ENCODE measurements at places on chromosomes 1 and 21.

DNA sequence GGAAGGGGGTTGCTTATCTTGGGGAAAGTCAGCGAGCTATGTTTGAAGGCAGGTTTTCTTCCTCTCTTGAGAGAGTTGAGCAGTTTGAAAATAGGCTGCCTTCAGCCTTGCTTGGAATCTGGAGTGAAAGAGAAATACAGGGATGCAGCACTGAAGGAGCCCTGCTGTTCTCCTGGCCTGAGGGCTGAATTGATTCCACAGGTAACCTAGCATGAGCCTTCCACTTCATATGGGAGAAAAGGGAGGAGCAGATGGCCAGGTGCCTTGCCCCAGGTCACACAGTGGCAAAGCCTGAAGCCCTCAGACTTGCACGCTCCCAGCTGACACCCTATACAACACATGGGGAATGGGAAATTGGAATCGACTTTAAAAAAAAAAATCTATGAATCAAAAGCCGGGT is 88.0 kb upstream of the WLS start:
- no peak for DNase-seq

- no peak for DNase-seq
These were observed 89.9 kb upstream of the KAZN start for GRCh38 chr1:14508613-14509012.

DNA sequence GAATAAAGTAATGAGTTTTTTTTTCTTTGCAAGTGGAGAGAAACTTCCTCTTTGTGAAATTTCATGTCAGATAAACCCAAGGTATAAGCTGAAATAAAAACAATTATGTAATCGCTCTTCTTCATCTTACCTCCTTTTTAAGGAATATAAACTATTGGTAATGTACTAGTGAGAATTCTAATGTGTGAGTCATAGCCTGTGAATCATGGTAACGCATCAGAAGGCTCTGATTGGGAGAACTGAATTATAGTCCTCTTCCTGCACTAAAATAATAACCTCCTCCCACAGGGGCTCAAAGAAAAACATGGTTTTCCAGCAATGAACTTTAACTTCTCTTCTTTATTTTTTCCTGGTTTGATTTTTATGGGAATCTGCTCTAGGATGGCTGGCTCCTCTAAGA is 57.1 kb upstream of the COX20 start:
- DNase-seq, result no peak

DNA sequence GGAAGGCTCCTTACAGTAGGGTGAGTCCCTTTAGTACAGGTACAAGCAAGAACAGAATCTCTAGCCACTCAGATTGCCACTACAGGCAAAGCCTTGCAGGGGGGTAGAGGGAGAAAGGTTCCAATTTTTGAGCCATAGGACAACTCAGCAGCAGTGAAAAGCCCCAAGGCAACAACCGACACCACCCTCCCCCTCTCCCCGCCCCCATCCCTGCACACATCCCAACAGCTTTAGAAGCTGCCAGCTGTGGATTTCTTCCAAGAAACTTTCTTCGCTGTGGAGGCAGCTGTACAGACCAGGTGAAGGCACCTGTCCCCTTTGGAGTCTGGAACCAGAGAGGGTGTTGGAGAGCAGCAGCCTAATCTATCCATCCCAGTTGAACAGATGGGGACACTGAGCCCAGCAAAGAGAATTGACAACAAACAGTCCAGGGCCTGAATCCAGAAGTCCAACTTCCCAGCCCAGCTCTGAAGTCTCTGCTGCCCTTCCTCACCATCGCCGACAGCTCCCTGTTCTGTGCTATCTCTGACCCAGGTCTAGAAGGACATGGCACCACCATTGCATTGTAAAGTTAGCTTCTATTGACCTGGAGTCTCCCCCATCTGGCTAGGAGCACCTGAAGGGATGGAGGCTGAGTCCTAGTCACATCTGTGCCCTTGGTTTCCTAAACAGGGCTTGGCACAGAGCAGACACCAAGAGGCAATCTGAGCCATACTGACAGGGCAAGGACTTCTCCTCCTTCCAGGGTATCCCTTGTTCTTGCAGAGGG is 2.2 kb downstream of the TENT5B start:
- no peak for DNase-seq

- DNase-seq, result no peak
These were observed 290.1 kb downstream of the PLPP3 start for GRCh38 chr1:56289260-56289659.

GRCh38 chr1:208974717-208975116 is 608.8 kb upstream of the CAMK1G start:
- DNase-seq, result no peak

- DNase-seq, result no peak
These were observed 46.5 kb upstream of the CNN3 start for GRCh38 chr1:94973309-94973922.

GRCh38 chr1:156913809-156914387 is 6.5 kb upstream of the LRRC71 start:
- DNase-seq, result no peak

GRCh38 chr1:154857441-154858215 is 12.5 kb downstream of the KCNN3 start:
- no peak for DNase-seq

DNA sequence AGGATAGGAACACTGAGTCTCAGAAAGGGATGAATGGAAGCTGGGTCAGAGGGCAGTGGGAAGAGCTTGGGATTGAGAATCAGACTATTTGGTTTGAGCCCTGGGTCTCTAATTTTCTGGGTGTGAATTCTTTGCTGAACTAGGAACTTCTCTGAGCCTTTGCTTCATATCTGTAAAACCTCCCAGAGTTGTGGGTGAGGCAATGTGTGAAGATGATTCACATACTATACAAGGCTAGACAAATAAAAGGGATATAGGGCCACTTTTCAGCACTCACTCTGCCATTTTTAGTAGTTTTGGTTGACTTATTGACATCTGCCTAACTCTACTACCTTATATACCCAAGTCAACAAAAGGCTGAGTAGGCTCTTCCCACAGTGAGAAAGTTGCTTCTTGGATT is 77.7 kb upstream of the JUN start:
- no peak for DNase-seq

DNA sequence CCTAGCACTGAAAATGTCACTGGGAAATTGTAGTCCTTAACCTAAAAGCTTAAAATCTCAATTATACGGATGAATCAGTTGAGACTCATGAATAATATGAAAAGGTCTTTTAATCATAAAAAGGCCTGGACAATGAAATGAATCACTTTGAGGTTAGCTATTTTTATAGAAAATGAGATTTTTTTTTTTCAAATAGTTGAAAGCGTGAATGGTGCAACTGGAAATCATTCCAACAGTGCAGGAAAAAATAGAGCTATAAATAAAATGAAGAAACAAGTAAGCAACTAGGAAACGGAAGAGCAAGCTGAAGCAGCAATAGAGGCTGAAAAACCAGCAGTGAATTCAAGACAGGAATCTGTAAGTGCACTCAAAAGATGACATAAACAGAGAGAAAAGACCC is 142.9 kb downstream of the BACH1 start:
- no peak for DNase-seq

DNA sequence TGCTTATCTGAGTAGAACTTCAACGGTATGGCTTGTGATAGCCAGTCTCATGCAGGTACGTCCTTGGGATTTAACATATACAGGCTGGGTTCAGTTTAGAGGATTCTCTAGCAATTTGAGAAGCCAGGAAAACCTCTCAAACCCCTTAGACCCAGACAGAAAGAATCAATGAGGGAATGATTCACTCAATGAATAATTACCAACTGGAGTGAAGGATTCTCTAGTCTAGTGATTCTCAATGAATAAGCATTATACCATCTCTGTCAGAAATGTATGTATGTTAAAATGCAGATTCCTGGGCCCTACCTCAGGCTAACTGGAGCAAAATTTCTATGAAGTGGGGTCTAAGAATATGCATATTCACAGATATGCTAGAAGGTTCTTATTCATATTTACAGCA is 54.5 kb upstream of the APP start:
- no peak for DNase-seq

GRCh38 chr1:161258439-161259344 is at the start of gene PCP4L1:
TSS of gene PCP4L1 (plus strand) at chr1:161258745. CDS start at chr1:161258975, 230 bp downstream.
- peak; percentile 52 for DNase-seq

- no peak for DNase-seq
These were observed 143.9 kb downstream of the HS2ST1 start for GRCh38 chr1:87058343-87058649.

DNA sequence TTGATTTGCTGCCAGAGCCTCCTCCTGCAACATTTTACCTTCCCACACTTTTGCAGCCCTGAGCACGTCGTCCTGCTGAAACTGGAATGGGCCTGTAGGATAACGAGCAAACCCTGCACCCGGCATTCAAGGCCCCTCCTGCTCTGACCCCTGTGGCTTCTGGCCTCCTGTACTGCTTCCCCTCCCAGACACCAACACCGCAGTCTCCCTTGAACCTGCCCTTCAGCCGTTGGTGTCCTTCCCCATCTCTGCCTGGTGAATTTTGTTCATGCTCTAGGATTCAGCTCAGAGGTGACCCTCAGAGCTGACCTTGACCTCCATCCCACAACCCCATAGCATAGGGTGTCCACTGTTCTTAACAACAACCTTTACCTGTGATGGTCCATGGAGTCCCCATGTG is 535.1 kb downstream of the MATN1 start:
- DNase-seq, result no peak

DNA sequence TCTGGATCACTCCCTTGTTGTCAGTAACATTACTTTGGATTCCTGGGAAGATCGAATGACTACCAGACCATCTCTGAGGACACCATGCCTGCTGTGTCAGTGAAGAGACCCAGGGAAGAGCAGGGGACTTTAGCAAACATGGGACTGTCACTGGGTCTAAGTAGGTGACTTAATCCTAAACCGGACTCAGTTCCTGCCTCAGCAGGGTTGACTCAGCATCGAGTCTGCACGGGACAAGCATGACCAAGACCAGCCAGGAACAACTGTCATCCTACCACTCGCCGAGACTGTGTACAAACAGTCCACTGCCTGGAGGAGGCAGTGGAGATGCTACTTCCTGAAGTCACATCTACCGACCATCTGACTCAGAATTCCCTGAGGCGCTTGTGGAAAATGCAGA is 53.2 kb upstream of the RAB4A start:
- no peak for DNase-seq

- no peak for DNase-seq
These were observed 14.4 kb downstream of the THEMIS2 start for GRCh38 chr1:27886744-27887143.

DNA sequence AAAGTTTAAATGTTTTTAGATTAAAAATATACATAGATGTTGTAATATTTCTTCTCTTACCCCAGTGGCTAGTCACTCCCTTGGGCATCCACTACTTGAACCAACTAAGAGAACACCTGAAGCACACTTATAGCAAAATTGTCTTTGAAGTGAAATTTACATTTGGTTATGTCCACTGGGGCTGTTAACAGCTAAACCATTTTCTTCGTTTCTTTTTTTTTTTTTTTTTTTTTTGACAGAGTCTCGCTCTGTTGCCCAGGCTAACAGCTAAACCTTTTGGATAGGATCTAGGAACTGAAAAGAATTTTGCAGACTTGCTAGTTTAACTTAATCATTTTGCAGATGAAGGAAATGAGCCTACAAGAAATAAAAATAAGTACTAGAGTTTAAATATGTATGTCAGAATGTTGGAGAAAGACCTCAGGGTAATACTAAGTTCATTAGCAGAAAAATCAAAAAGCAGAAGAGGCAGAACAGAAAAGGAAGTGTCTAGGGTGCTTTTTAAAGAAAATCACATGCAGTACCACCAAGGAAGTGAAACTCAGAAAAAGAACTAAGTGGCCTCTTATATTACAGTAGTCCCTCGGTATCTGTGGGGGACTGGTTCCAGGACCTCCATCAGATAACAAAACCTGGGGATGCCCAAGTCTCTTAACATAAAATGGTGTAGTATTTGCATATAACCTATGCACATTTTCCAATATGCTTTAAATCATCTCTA is 11.8 kb downstream of the DRAM2 start:
- no peak for DNase-seq

DNA sequence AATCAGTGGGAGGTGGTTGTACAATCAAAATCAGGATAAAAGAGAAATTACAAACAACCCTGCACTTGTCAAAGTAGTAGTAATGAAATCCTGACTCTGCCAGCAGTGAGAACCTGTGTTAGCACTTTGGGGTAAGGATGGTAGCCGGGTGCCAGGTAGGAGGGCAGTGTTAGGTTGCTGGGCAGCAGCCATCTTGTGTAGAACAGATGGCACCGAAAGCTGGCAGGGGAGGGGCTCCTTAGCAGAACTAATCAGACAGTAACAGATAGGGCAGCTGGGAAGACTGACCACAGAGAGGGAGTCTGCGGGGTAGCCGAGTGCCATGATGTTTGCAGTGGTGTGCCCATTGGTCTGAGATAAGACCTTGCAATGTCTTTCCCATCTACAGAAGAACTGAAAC is 137.3 kb downstream of the SDCCAG8 start:
- peak; percentile 100 for DNase-seq

- DNase-seq, result no peak
These were observed 45.3 kb downstream of the PRRC2C start for GRCh38 chr1:171530676-171531075.

DNA sequence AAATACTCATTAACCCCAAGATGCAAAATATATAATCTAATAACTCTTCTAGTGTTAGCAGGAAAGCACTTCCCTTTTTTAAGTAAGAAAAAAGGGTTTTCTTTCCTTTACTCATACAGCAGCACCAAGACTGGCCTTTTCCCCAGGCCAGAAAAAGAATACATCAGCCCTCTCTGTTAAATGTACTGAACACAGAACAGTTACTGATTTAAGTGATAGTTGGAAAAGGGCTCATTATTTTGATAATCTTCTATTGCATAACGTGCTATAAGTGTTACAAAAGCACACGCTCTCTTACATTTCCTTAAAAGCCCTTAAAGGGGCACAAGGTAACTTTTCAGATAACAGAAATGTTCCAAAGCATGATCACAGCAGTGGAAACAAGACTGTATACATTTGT is 142.9 kb downstream of the TIAM1 start:
- DNase-seq, result no peak

GRCh38 chr1:37476087-37476452 is 1.7 kb downstream of the ZC3H12A start:
- DNase-seq, result no peak

DNA sequence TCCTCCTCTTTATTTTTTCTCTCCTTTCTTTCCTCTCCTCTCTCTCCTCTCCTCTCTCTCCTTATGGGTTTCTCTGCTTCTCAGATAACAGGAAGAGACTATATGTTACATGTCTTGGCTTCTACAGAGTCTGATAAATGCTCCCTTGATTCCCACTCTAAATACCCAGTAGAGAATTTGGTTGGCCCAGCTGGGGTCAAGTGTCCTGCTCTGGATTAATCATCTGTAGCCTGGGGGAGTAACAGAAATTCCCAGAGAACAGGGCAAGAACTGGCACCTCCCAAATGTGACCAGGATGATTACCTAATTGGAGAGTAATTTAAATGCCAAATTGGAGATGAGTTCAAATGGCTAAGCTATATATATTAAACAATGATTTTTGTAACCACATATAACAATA is 146.1 kb upstream of the LMO4 start:
- DNase-seq, result no peak

- DNase-seq, result no peak
These were observed 45.3 kb downstream of the SETD4 start for GRCh38 chr21:36015045-36015444.

Data from NCI-H1694 (cell line).